Esophagus squamous epithelium (tissue), 5 donors: ENCODE measurements at places on chromosomes 3 and 15.

GRCh38 chr15:62164014-62164395 lies 1.1 kb downstream of the C2CD4B start:
- no peak for DNase-seq

- DNase-seq, result no peak
These were observed 2.5 kb upstream of the HTR3C start for GRCh38 chr3:184050217-184050847.

DNA sequence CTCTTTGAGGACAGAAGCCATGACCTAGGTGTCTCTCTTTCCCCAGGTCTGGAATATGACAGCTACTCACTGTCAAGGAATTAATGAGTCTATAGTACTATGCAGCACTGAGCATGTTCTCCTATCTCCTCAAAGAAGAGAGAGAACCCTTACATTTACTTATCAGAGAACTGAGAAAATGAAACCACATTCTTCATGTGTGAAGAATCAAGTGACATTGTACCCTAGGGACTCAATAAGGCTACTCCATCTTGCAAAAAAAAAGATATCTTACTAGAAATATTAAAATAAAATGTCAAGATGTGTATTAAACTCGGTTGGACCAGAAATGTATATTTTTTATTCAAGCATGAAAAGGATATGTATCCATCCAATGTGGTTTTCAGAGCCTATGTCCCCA lies 133.2 kb upstream of the COL8A1 start:
- DNase-seq, result no peak

DNA sequence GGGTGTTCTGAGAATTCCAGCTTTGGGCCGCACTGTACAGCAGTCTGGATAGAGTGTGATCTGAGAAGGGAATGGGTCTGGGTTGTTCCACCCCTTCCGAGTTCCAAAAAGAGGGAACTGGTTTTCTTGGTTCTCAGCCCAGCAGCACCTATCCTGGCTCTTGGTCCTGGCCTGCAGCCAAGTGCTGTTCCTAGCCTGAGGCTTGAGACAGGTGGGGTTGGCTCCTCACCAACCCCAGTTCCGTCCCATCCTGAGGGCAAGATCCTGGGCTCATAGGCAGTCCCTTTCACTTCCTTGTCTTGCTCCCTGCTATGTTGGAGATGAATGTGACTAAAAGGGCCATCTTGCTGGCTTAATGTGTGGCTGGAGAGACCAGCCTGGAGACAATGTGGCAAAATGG lies 15.2 kb downstream of the IVD start:
- no peak for DNase-seq

GRCh38 chr15:69338535-69339213 lies 40.0 kb downstream of the PAQR5 start:
- no peak for DNase-seq

DNA sequence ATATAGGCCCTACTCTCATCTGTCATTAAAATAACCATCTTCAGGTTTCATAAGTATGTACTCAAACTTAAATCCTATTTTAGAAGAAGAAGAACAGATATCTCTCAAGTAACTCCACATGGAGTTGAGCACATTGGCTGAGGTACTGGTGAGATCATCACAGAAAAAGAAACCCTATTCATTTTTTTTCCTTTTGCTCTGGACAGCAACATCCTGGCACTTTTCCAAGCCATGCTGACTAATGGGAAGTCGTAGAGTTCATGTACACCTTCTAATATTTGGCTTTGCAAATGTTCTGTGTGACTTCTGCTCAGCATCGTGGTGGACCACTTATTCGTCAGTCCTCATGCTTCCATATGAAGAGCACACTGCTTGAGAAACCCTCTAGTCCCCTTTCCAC lies 336.0 kb upstream of the KCNH8 start:
- DNase-seq, result no peak

DNA sequence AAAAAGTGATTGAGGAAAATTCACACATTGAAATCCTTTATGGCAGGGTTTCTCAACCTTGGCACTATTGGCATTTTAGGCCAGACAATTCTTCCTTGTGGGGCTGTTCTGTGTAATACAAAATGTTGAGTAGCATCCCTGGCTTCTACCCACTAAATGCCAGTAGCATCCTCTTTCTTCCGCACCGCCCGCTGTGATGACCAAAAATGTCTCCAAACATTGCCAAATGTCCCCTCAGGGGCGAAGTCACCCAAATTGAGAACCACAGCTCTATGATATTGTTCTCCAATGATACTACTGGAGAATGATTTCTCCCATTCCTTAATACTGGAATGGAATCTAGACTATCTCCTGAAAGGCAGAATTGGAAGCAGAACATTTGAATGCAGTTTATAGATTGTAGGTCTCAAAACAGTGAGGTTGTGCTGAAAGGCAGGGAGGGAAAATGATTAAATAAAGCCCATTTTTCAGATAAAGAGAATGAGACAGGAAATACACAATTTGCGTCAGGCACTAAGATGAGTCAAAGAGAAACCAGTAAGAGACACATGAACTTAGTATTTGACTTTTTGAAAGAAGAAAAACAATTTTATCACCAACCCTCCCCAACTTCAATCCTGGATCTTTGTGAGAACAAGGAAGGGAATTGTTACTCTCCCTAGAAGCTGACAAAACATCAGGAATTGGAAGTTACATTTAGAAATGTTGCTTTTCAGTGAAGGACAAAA lies 101.6 kb upstream of the TNIK start:
- no peak for DNase-seq

DNA sequence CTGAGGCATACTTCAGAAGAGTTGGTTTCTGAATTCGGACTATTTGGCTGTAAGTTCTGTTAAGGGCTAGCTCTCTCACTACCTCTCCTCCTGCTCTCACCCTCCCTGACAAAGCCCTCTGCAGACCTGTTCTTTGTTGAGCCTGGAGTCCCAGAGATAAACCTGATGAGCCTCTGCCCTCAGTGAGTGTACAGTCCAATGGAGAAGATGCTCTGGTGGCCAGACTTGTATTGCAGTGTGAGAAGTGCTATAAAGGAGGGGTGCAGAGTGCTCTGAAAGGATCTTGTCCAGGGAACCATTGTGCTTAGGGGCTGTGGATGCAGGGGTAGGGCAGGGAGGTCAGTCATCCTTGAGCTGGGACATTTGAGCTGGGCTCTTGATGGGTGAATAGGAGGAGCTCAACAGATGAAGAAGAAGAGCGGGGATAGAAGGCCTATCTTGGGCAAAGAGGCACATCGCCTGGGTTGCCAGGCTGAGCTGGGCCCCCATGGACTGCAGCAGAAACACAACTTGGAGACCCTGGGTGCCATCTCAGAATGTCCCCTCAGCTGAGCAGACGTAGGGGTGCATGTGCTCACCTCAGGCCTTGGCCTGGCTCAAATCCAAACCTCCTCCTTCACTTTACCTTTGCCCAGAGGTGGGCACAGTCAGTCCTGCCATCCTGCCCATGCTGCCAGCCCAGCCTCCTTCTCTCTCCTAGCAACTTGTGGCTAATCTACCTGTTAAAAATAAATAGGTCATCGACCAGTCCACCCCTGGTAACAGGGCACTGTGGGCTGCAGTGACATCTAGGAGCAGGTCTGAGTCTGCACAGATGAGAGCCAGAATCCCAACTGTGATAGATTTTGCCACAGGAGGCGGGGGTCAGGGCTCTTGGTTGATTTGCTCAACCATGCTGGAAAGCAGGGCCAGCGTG lies 3.3 kb downstream of the CAND2 start:
- DNase-seq, result no peak

GRCh38 chr15:96366526-96366877 lies 36.0 kb downstream of the NR2F2 start:
- DNase-seq, result no peak

- no peak for DNase-seq
These were observed 6.2 kb downstream of the PAK6 start for GRCh38 chr15:40244961-40245523.

- no peak for DNase-seq
These were observed 3.0 kb upstream of the CD80 start for GRCh38 chr3:119562307-119562961.

GRCh38 chr3:50587373-50587772 lies 18.1 kb downstream of the HEMK1 start:
- DNase-seq, result no peak

DNA sequence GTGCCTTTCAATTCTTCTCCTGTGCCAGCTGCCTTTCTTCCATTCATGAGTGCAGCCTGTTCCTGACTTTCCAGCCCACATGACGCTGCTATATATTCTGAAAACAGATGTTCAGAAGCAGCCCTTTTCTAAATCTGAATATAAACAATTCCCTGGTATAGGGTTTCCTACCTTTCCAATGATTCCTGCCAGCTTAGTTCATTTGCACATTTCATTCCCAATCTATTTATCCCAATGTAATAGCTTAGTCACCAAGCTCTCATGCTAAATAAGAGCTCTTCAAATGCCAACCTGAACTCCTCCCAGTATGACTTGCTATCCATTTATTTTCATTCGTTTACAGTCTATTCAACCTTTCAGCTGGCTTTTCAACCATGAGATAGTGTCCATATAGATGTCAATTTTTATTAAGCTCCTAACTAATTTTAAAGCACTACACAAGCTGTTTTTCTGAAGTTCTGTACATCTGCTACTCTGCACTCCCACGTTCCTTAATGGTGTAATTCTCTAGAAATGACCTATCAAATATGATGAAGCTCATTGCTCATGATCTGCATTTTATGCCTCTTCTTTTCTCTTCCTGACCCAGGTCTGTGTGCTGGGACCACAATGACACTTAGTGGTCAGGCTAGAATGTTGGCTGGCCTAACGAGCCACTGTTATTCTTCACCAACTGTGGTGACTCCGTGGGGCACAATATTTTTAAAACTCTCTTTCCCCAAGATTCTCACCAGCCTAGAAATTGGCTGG lies 605.0 kb upstream of the TBL1XR1 start:
- no peak for DNase-seq

- no peak for DNase-seq
These were observed 38.0 kb upstream of the ATP11B start for GRCh38 chr3:182755308-182755707.

DNA sequence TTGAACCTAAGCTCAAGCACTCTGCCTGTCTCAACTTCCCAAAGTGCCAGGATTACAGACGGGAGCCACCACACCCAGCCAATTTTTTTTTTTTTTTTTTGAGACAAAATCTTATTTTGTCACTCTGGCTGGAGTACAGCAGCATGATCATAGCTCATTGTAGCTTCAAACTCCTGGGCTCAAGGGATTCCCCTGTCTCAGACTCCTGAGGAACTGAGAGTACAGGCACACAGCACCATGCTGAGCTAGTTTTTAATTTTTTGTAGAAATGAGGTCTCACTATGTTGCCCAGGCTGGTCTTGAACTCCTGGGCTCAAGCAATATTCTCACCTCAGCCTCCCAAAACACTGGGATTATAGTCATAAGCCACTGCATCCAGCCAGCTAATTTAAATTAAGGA lies 36.8 kb upstream of the SUCLG2 start:
- no peak for DNase-seq

- DNase-seq, result no peak
These were observed 28.4 kb upstream of the TPRG1 start for GRCh38 chr3:189143321-189143720.

DNA sequence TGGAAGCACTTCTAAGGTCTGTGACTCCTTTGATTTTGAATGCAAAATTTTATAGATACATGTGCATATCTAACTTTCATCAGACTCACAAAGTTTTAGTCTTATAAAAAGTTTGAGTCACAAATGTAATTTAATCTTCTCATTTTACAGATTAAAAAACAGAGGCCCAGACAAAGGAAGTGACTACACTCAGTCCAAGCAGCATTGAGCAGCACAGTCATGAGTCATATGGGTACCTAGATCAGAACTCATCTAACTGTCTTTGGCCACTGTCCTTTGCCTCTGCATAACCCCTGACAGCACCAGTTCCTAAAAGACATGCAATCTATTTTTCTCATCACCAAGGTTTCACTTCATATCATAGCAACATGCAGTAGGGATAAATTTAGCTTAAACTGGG lies 210.7 kb upstream of the KCNH8 start:
- no peak for DNase-seq

- DNase-seq, result no peak
These were observed 84.7 kb downstream of the DCUN1D1 start for GRCh38 chr3:182895513-182896112.

GRCh38 chr3:94460931-94461330 lies 398.1 kb downstream of the NSUN3 start:
- no peak for DNase-seq

DNA sequence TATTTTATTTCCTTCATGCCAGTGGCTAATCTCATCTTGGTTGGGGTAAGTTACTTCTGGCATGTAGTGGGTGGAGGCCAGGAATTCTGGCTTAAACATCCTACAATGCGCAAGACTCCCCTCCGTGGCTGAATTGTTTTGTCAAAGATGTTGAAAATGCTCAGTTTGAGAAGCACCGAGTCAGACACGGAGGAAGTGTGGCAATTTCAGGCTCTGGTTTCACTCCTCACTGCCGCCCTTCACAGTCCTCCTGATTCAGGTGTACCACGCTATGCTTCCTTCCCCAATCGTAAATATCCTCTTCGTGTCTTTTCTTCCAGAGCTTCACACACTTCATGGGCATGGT lies 150.7 kb downstream of the OPA1 start:
- DNase-seq, result no peak

DNA sequence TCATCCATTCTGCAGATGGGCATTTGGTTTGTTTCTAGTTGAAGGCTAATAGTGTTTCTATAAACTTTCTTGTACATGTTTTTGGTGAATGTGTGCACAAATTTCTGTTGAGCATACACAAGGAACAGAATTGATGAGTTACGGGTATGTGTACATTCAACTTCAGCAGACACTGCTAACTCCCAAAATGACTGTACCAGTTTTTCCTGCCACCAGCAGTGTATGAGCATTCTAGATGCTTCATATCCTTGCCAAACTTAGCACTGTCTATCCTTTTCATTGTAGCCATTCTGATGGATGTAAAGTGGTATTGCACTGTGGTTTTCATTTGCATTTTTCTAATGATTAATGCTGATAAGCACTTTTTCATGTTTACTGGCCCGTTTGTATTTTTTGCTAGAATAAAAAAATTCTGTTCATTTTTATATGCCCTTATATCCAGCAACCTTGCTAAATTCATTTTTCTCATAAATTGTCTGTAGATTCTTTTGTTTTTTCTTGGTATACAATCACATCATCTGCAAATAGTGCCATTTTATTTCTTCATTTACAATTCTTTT lies 110.2 kb downstream of the ATP1B3 start:
- no peak for DNase-seq

DNA sequence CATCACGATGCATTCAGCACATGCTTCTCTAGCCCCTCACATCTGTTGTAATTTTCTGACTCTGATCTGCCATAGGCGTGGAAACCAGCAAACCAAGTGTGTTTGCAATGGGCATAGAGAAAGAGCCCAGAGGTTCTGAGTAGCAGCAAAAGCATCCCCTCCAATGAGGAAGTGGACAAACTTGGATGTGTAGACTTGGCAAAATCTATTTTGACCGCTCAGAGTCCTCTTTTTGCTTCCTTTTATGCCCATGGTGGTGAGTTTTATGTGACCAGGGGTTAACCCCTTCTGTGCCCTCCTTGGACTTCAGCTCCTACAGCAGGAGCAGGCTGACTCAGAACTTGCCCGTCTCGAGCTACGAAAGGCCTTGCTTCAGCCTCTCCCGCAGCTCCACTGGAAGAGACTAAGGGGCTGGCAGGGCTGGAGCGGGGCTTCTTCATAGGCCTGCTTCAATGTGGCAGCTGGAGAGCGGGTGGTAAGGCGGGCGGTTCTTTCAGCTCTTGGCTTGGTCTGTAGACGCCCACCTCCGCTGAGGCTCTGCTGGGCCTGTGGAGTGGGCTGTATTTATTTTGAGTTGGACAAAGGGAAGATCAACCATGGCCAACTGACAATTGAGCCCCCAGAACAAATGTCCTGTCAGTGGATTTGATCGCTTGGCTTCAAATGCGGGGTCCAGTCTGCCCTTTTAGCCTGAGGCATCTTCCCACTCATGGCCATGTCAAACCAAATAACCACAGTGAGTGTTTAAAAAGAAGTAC lies 6.5 kb upstream of the ETV5 start:
- DNase-seq, result no peak

- no peak for DNase-seq
These were observed 4.6 kb upstream of the HACD3 start for GRCh38 chr15:65525622-65526021.
